ENCODE measurements at places on chromosomes 5 and 9. TPM values are rescaled to one million over a fixed set of nuclear protein-coding genes. Genes with fewer than 3 reads are reported as not detected.

DNA sequence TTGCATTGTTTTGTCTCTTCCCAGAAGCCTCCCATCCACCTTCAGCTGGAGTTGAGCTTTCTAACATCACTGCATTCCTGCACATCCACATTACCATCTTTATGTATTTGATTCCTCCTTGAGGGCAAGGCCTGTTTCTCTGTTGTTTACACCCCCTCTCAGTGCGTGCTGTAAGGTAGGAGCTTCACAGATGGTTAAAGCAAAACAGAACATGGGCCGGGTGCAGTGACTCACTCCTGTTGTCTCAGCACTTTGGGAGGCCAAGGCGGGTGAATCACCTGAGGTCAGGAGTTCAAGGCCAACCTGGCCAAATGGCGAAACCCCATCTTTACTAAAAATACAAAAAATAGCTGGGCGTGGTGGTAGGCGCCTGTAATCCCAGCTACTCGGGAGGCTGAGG lies 110.9 kb downstream of the KCNIP1 start:
- no peak for DNase-seq

DNA sequence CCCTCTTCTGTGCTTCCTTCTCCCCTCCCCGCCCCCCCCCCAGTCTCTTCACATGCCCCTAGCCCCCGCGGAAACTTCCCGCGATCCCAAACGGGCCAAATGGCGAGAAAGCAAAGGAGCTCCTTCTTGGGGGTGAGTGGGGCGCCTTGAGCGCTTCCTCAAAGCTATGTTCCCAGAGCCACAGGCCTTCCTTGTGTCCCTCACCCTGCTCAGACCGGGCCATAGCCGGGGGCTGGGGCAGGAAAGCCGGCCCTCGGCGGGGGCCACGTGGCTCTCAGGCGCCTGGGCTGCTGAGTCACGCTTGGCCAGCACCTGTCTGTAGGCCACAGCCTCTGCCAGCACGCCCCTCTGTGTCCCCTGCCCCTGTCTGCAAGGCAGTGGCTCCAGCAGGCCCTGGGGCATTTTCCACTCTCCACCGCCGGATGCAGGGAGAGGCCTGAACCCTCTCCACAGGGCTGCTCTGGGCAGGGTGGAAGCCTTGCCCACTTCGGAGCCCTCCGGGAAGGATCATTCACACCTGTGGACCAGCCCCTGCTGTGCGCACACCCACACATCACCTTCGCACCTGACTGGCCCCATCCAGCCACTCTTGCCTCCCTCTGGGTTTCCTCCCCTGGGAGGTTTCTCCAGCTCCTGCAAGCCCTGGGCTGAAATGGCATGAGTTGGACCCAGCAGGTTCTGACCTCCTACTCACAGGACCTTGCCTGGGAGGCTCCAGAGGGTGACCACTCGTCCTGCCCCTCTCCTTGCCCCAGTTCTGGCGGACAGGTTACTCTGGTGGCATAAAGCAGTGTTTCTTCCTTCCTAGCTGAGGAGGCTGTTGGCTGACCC lies 1.2 kb upstream of the SQSTM1 start:
- DNase-seq = no peak

GRCh38 chr9:33932078-33932807 lies 115.3 kb downstream of the UBE2R2 start:
- DNase-seq = no peak

- no peak for DNase-seq
Observed at GRCh38 chr5:74608736-74609601, 31.6 kb downstream of the ENC1 start.

DNA sequence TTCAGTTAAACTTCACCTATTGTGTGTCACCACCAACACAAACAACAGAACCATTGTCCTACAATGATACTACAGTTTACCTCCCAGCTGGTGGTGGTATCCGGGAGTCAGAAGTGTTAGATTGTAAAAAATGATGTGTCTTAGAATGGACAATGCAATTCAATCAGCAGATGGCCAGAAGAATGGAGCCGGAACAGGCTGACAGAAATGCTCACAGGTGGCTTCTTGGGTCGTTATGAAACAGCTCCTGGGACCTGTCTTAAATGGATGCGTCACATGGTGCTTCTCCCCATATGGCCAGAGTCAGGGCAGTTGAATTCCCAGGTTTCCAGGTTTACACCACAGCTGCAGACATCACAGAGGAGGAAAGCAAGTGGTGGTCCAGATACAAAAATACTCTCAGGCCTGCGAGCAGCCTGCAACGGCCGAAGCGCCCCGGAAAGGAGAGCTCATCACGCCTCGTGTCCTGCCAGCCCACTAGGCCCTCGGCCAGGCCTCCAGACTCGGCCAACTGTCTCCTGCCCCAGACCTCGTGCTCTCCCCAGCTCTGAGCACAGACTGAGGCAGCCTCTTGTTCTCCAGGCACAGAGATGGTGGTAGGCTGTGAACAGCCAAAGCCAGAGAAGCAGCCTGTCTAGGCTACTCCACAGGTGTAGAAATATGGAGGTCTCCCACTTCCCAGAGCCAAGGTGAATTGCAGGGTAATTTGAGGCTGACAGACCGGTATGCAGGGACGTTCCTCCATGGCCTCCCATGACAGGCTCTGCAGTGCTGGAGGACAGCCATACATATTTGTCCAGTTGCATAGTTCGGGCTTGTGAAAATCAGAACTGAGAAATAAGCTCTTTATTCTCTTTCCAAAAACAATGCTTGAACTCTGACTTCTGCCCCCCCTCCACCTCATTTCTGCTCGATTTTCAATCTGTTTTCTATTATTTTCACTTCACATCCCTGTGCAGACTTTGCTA lies 98.5 kb upstream of the SPATA31C2 start:
- no peak for DNase-seq

DNA sequence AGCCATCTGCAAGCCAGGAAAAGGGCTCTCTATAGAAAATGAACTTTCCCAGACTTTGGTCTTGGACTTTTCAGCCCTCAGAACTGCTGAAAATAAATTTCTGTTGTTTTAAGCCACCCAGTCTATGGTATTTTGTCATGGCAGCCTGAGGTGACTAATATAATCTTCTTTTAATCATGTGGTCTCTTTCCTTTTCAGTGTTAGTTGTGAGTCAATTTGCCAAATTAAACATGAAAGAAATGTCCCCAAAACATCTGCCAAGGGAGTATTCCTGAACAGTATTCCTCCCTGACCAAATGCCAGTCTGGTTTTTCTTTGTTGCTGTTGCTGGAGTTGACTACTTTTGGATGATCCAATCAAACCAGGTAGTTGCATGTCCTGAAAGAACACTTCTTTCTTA lies 4.7 kb upstream of the YTHDC2 start:
- DNase-seq = no peak

DNA sequence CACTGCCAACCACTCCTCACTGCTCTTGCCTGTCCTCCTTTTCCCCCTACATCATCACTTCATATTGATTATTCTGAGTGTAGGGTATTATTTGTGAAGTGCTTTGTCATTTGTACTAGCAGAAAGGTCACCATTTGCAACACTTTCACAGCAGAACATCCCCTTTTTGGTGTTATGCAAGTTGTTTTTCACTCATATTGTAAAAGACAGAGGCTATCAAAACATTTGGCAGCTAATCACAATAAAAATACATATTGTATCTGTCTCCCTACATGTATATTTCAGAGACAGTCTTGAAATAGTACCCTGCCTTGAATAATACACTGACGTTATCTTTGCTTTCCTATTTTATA lies 82.3 kb downstream of the ANXA1 start:
- DNase-seq = no peak

DNA sequence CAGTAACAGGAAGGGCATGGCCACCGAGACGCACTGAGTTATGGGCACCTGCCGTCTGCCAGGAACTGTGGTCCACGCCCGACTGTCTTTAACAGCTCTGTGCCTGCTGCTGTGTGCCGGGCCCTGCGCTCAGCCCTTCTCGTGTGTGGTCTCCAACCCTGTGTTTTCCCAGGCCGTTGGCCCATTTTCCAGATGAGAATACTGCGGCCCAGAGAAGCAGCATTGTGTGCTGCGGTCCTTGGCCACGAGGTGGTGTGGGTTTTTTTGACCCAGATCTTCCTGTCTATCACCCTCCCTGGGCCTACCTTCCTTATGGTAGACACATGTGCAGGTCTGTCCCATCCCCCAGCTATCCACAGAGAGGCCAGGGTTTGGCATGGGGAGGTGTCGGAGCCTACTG lies 47.0 kb downstream of the RXRA start:
- DNase-seq = no peak

- no peak for DNase-seq
Observed at GRCh38 chr9:75365196-75365595, 276.9 kb downstream of the OSTF1 start.

DNA sequence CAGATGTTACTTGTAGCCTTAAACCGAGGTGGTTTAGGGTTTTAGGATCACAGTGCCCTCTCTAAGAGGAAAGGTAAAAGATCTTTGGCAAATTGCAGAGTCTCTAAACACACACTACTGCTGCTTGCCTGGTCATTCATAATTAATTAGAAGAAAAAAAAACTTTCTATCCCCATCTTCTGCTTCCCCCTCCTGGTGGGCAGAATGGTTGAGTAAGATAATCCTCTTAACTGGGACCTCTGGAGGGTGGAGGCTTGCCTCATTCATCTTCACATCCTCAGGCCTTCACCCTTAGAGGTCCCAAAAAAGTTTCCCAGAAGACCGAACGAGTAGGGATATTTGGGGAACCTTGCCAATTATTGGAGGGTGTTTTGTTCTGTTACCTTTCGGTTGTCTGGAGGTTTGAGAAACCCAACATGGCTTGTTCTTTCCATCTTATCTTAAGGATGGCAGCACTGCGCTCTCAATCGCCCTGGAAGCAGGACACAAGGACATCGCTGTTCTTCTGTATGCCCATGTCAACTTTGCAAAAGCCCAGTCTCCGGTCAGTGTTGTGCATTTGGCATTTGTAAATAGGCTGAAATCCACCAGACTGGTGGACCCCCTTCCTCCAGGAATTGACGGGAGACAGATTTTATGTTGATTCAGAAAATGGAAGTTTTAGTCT lies 97.3 kb upstream of the DMRT1 start:
- DNase-seq = no peak

The NMUR2 gene
- total RNA-seq = not detected

The PCDHB7 gene
- 0.98 TPM for total RNA-seq

The PTCD2 gene
- 6.9 TPM for total RNA-seq
